ENCODE measurements at places on chromosomes 2 and 18.

GRCh38 chr2:88252111-88252510 is 82.0 kb downstream of the THNSL2 start:
- no peak for DNase-seq

DNA sequence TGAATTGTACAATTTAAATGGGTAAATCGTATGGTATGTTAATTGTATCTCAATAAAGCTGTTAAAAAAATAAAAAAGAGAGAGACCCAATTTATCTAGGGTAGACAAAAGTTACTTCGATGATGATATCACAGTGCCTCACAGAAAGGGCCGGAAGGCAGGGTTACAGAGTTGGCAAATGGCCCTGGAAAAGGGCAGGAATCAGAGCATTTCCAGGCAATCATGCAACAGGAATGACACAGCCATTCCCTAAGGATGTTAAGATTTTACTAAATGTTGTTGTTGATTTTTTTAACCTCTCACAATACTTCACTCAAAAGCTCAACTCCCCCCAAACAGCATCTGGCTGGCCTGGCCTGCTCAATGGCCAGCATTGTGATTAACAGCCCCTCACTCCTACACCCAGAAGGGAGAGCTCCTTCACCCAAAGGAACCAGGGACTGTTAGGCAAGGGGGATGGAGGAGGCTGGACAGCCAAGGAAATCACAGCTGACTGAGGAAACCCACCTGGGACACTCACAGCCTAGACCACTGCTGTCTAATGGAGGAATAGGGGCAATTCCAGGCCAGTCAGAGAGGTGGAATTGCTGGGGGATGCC is 7.7 kb upstream of the SP100 start:
- DNase-seq = no peak

GRCh38 chr2:45612731-45613130 is 1.7 kb upstream of the SRBD1 start:
- DNase-seq = no peak

DNA sequence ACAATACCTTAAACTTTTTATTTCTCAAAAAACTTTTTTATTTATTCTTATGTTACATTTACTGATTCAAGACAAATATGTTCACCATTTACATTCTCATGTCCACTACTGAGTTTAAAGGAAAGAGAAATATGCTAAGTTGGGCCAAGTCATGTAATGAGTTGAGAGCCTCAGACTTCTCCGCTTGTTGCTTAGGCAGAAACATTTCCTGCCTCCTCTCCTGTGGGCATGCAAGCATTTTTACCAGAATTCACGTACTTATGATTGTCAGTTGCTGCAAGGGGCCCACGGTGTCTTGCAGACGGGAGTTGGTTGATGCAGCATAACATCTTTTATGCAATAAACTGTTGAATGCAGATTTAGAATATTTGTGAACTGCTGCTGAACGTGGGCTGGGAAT is 51.8 kb downstream of the MYO1B start:
- no peak for DNase-seq

GRCh38 chr2:218508299-218508698 is 59.9 kb downstream of the USP37 start:
- no peak for DNase-seq
